ENCODE measurements at places on chromosomes 16 and 17.

DNA sequence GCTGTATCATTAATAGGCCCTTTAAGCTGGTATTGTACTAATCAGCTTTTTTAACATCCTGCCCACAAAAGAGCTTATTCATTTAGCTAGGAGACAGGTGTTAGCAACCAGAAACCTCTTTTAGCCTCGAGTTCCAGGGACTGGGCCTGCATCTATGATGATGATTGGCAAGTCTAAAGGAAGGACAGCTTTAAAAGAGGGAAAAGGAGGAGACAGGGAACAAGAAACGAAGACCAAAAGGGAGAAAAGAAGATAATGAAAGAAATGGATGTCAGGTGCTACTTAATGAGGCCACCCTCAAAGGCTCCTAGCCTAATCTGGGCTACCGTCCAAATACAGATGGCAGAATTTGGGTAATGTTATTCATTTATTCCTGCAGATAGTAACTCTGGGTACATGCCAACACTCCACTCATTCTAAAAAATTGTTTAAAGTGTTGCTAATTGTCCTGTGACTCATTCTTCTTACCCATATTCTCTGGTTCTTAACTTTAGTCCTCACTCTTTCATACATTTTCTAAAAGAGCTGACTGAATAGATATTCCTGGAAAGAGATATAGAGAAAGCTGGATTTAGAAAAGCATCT is 18.7 kb upstream of the RFFL start:
- DNase-seq, result no peak

GRCh38 chr16:87273471-87274030 is 43.6 kb downstream of the C16orf95 start:
- no peak for DNase-seq

DNA sequence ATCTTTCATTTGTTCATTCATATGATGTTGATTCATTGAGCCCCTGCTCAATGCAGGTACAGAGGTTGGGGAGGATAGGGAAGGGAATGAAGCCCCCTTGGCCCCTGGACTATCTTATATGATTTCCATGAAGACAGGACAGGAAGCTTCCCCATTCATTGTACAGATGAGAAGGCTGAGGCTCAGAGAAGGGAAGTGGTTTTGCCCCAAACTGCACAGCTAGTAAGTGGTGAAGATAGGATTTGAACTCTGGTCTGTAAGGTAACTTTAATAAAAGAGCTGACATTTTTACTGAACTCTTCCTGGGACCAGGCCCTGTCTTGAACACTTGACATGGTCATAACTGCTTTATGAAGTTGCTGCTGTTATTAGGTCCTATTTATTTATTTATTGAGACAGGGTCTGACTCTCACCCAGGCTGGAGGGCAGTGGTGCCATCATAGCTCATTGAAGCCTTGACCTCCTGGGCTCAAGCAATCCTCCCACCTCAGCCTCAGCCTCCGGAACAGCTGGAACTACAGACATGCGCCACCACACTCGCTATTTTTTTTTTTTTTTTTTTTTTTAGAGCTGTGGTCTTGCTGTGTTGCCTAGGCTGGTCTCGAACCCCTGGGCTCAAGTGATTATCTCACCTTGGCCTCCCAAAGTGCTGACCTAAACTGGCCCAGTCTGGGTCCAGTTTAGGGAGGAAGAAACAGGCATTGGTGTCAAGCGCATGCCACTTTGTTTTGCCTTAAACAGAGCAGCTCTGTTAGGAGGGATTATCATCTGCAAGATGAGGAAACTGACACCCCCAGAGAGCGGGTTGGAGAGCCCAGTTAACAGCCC is 5.0 kb downstream of the CTF1 start:
- DNase-seq, result no peak

- DNase-seq, result no peak
Observed at GRCh38 chr17:16937431-16937830, 34.5 kb downstream of the TNFRSF13B start.

- no peak for DNase-seq
Observed at GRCh38 chr17:45907750-45908395, 13.5 kb downstream of the MAPT start.

- DNase-seq, result no peak
Observed at GRCh38 chr16:90070440-90070839, 6.7 kb downstream of the PRDM7 start.

DNA sequence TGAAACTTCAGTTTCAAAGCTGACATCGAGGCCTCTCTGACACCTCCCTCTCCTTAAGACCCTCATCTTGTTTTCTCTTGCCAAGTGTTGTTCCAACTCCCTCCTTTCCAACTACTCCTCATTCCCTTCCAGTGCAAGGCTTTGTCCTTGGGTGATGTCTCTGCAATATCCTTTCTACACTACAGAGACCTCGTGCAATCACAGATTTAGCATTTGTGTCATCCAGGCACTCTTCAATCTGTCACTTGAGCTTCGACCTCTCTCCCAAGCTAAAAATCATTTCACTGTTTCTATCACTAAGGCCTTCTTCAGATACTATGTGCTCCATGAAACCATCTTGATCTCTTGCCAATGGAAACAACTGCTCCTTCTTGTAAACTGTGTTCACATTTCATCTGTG is 31.6 kb downstream of the TEKT3 start:
- no peak for DNase-seq

GRCh38 chr16:86930001-86930400 is 351.7 kb downstream of the FOXL1 start:
- DNase-seq, result no peak

GRCh38 chr17:62188713-62189112 is 123.6 kb upstream of the MED13 start:
- DNase-seq, result no peak

DNA sequence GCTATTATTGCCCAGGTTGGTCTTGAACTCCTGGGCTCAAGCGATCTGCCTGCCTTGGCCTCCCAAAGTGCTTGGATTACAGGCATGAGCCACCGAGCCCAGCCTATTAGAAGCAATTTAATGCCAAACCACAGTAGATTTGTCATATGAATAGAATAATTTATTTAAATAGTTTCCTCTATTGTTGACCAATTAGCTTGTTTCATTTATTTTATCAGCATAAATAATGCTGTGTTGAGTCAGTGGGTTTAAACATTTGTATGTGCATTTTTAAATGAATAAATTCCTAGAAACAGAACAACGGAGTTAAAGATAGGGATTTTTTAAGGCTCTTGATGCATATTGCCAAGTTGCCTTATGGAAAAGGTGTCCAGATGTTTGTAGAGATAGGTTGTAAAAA is 26.7 kb downstream of the FTO start:
- DNase-seq, result no peak

DNA sequence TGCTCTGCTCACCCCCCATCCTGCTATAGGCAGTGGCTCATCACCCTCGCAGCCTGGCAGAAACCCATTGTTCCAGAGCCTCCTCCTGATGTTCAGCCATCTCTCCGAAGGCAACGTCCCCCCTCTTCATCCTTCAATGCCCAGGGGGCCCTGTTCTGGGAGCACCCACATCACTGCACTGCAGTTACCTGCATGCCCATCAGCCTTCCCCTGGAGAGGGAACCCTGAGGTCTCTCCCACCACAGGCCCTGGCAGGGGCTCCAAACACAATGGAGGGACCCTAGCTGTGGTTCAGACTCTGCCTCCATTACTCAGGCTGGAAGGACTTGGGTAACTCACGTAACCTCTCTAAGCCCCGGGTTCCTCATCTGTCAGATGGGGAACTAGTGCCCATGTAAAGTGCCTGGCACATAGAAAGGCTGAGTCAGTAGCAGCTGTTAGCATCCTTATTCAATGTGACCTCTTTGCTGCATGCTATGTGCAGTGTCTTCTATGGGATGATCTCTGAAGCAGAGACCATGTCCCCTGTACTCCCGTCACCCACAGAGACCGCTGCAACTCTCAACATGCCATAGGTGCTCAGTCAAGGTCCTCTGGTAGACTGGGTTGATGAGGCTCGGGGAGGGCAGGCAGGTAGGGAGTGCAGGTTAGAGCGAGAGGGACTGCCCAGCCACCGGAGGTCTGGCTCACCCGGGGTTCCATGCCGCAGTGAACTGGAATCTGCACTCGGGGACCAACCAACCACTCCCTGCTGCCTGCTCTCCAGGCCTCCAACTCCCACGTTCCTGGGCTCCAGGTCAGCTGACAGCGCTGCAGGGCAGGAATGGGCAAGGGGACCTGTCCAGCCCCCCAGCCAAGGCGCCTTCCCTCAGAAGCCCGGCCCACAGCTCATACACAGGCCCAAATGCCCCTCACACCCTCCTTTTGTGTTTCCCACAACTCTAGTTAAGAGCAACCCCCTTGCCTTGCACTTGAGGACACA is 233.2 kb downstream of the ZNF423 start:
- DNase-seq, result no peak

DNA sequence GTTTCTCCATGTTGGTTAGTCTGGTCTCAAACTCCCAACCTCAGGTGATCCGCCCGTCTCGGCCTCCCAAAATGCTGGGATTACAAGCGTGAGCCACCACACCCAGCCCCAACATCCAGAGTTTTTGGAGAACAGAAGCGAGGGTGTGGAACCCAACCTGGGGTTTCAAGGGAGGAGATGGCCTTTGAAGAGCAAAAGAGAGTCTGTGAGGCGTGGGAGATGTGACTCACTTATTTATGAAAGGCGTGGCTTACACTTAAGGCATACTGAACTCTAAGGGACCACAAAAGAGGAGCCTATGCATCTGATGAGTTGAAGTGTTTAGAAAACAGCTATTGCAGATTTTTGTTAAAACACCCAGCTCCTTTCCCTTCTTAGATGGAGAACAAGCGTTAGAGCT is 18.9 kb downstream of the ARSG start:
- no peak for DNase-seq

DNA sequence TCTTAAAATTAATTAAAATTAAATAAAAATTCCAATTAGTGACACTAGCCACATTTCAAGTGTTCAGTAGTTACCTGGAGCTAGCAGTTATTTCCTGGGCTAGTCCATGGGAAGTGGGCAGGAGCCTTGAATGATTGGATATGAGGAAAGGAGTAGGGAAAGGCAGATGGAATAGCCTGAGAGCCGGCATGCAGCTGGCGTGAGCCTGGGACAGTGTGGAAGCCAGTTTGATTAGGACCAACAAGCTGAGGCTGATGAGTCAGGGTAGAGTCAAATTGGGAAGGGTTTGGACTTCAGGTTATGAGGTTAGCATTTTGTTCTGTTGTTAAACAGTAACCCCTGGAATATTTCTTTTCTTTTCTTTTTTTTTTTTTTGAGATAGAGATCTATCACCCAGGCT is 15.3 kb upstream of the GNA13 start:
- no peak for DNase-seq

- no peak for DNase-seq
Observed at GRCh38 chr17:6583411-6583810, 27.1 kb upstream of the PITPNM3 start.

DNA sequence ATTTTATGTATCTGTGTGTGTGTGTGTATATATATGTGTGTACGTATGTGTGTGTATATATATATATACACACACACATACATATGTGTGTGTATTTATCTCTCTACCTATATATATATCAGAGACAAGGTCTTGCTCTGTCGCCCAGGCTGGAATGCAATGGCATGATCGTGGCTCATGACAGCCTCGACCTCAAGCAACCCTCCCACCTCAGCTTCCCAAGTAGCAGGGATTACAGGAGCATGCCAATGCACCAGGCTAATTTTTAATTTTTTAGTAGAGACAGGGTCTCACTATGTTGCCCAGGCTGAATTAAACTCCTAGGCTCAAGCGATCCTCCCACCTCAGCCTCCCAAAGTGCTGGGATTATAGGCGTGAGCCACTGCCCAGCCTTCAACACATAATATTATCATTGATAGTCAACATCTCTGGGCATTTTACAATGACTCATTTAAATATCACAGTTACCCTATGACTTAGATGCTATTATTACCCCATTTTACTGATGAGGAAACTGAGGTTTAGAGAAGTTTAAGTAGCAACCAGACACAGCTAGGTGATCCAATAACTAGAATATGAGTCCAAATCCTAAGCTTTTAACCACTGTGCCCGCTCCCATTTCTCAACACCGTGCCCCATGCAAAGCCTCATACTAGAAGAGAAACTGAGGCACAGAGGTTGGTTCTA is 24.3 kb downstream of the G6PC3 start:
- no peak for DNase-seq

- no peak for DNase-seq
Observed at GRCh38 chr16:84055801-84056634, 13.4 kb upstream of the SLC38A8 start.

DNA sequence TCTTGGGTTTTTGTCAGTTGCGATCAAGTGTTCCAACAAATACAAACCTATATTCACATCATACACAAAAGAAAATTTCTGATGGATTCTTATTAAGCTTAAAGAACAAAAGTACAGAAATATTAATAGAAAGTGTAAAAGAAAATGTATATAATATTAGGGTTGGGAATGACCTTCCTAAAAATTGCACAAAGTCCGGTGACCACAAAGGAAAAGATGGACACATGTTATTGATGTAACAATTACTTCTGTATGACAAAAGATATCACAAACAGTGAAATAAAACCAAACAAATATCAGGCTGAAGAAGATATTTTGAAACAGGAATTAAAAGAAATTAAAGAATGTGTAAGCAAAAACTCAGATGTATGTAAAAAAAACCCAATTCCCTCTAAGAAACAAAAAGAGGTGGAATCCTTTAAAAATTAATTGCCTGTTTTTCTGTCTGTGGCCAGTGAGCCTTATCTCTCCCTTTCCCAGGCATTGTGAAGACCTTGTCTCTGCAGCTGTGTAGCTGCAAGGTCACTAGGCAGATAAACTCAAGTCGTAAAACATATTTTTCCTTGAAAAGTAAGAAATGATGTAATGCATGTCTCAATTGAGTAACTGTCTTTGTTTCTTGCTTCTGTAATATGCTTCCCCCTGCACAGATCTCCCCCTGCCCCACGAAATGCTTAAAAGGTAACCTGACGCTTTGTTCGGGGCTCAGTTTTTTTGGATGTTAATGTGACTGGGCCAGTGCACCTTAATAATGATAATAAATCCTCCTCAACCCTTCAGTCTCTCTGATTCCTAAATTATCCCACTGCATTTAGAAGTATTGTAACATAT is 2.8 kb downstream of the ST6GALNAC1 start:
- no peak for DNase-seq

DNA sequence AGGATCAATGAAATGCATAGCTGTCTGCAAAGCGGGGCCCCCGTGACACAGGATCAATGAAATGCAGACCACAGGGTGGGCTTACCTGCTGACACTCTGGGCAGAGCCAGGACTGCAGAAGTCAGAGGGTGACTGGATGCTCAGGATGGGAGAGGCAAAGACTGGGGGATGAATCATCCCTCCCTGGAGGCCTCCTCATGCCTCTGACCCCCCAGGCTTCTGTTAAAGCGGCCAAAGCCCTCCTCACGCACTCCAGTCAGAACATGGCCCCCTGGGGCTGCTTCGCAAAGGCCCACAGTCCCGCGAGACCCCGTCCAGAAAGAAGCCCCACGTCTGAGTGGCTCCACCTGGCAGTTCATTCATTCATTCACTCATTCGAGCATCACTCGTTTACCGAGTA is 38.4 kb upstream of the FOXF1 start:
- no peak for DNase-seq

GRCh38 chr16:22375117-22375962 is 921 bp upstream of the CDR2 start:
- no peak for DNase-seq

DNA sequence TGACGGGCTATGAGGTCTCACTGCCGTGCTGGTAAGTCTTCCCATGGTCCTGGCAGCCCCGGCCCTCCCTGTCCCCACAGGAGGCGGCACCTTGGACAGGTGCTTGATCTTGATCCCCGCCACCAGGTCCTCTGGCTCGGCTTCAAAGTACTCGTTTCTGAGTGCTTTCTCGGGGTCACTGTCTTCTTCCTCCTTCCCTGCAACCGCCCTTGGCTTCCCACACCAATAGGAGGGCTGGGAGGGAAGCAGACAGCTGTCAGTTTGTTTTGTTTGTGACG is 31.9 kb upstream of the RNPS1 start:
- DNase-seq, result no peak

- peak; percentile 12 for DNase-seq
Observed at GRCh38 chr16:56744996-56745640, 15.2 kb downstream of the NUP93 start.

- DNase-seq, result no peak
Observed at GRCh38 chr17:8925808-8926207, 39.7 kb downstream of the PIK3R5 start.
